ENCODE measurements at places on chromosomes 6 and 20.

DNA sequence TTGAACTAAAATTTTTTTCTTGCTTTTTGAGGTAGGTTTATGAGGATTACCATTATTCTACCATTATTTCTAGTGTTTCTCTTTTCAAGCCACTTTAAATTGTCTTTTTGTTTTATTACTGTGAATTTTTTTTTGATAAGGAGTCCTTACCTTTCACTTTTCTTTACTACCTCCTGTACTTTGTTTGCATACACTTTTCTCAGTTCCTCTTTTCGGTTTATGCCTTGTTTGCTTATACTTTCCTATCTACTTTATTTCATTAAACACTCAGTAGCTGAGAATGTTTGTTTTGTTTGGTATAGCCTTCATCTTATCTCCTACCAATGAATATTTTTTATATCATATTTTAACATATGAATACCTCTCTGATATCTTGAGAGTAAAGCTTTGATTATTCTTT lies 147.9 kb downstream of the TFAP2B start:
- DNase-seq: no peak

DNA sequence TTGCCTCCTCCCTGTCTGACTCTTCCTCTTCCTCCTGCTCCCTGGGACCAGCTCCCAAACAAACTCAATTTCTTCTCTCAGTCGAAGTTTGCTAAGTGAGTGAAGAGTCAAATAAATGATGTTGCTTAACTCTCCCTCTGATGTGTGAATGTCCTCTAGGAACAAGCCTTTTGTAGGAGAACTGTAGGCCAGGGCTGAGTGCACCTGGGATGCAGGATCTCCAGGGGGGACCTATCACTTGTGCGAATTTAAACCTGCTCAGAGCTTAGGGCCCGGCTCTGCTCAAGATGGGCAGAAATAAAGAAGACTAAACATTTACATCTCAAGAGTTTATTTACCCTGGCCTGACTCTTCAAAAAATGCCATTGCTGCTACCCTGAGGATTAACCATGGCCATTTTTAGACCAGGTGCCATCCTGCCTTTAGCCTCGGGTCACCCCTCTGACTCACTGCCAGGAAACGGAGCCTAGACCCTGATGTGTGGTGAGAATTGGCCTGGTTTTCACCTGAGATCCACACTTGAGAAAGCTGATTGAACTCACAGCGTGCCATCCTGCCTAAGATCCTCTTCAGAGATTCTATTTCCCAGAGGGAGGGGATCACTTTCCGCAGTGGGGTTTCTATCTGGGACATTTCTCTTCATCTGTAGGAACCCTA lies 63.6 kb upstream of the CD93 start:
- no peak for DNase-seq

GRCh38 chr20:25468126-25469075 lies 60.9 kb downstream of the GINS1 start:
- DNase-seq: no peak

- DNase-seq: no peak
Observed at GRCh38 chr6:73664701-73665100, 10.9 kb upstream of the SLC17A5 start.

DNA sequence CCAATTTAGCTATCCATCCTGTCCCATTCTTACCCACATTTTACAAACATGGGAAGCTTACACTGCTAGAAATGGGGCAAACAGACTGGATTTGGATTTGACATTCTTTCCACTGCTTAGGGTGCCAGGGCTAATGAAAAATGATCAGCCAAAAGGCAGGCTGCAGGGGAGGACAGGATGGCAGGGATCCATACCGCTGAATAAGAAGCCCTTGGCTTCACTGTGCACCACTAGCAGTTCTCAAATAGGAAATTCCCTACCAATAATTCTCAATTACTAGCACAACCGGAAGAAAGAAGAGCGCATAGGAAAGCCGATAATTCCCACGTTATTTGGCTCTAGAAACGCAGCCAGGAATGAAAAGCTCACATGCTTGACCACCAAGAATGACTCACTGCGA lies 73.1 kb downstream of the NDUFAF5 start:
- DNase-seq: no peak

- no peak for DNase-seq
Observed at GRCh38 chr6:106145144-106145543, 59.0 kb downstream of the PRDM1 start.

GRCh38 chr6:114068116-114068515 lies 97.2 kb upstream of the HDAC2 start:
- no peak for DNase-seq

DNA sequence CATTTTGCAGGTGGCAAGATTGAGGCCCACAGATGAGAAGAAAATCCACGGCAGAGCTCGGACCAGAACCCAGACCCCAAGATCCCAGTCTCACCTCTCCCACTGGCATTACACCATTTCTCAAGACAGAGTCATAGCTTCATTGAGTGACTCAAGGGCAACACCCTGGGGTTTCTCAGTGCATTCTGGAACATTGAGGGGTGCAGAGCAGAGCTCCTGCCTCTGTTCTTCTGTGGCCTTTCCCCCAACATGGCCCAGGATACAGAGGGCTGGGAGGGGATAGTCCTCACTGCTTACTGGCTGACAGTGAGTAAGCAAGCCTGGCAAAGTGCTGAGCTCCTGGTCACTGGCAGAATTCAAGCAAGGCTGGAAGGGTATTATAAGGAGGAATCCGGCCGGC lies 74.0 kb downstream of the MDGA1 start:
- DNase-seq: no peak

GRCh38 chr6:3750317-3751076 lies 1.0 kb downstream of the PXDC1 start:
- peak; percentile 90 for DNase-seq

GRCh38 chr6:110053395-110054240 lies 75.5 kb downstream of the GPR6 start:
- no peak for DNase-seq

DNA sequence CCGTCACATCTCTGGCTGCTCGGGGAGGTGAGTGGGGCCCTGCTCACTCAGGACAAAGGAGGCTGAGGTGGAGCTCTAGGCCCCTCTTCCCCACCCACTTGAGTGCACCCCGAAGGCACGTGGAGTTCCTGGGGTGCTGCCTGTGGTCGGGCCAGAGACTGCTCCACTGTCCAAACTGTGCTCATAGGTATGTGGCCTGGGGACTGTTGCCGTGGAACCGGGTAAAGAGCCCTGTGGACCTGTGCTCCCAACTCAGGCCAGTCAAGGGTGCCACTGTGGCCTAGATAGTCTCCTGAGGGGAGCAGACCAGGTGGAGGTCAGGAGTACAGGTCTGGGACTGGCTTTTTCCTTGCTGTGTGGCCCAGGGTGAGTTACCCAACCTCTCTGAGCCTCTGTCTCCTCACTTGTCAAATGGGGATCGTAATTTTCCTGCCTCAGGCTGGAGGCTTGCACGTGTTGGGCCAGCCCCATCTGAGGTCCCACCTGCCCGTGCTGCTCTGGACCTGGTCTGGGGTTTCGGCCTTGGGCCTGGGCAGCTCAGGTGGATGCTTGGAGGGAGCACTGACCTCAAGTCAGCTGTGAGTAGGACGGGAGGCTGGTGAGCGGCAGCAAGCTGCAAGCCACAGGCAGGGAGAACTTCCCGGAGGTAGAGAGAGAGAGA lies 12.4 kb upstream of the NPBWR2 start:
- DNase-seq: peak; percentile 24

GRCh38 chr6:25746968-25747367 lies 7.6 kb upstream of the SLC17A4 start:
- no peak for DNase-seq

GRCh38 chr6:21188505-21189223 lies 404.9 kb upstream of the SOX4 start:
- no peak for DNase-seq

- peak; percentile 87 for DNase-seq
Observed at GRCh38 chr6:37131104-37131959, 38.6 kb upstream of the PIM1 start.

DNA sequence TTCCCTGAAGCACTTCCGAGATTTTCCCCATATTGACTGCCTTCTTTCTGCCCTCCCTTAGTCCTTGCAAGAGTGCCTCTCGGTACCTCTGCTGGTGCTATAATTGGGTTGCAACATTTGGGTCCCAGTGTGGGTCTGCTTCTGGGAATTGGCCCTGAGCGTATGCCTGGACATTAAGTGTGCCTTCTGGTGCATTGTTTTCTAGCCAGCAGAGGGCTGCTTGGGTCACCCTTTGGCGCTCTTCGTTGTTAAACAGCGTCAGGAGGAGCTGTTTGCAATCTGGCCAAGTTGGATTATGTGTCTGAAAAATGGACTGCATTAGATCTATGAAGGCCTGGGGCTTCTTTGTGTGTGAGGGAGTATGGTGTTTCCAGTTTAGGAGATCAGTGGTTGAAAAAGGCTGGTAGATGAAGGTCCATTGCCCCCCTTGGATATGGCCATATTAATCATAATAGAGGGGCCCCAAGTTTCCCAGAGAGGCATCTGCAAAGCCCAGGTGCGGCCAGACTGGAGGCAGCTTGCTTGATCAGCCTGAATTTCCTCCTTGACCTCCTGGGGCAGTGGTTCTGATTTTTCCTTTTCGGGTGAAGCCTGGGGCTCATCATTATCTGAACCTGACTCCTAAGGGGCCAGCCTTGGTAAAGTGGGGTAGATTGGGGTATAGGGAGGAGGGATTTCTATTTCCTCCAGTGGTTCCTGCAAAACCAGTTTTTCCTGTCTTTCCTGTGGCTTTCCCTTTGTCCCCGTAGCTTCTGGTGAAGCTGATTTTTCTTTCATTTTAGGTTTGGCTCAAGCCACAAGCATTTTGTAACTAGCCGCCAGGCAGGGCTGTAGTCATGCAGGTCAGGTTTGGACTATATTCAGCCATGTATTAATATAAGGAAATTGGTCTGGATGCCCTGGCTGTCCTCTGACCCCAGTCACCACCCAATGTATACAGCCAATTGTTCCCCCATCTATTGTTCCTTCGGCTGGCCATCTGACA lies 85.4 kb upstream of the GPR6 start:
- no peak for DNase-seq

- no peak for DNase-seq
Observed at GRCh38 chr6:84665401-84665800, 99.0 kb downstream of the TBX18 start.

- no peak for DNase-seq
Observed at GRCh38 chr20:38076548-38076947, 43.0 kb downstream of the RPRD1B start.

GRCh38 chr20:4180356-4180755 lies 165.0 kb upstream of the RNF24 start:
- no peak for DNase-seq

- DNase-seq: no peak
Observed at GRCh38 chr6:124677874-124678273, 284.4 kb upstream of the RNF217 start.

DNA sequence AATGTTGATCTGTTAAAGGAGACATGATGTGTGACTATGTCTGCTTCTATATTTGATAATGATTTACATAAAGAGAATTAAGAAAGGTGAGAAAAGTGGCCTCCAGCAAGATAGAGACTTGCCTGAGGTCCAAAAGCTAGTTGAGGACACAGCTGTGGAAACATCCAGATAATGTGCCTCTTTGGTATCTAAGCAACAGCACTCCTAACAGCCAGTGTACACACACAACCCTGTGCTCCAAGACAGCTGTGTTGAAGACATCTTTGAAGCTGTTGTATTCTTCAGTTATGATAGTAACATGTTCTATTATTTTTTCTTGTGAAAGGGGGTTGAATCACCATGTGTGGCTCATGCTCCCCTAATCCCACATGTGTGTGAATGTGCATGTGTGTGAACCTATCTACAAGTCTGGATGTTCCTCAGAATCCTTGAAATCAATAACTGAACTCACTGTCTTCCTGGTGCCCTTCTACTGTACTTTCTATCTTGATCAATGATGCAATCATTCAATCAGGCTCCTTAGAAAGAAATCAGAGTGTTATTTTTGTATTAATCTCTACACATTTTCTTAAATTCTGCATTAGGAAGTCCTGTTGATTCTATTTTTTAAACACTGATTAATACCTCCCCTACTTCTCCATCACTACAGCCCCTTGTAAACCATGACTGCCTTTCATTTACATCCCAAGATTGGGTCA lies 116.7 kb upstream of the SSTR4 start:
- no peak for DNase-seq

GRCh38 chr6:108635505-108636226 lies 74.9 kb downstream of the FOXO3 start:
- DNase-seq: no peak
